ENCODE measurements at places on chromosomes 11 and 22.

DNA sequence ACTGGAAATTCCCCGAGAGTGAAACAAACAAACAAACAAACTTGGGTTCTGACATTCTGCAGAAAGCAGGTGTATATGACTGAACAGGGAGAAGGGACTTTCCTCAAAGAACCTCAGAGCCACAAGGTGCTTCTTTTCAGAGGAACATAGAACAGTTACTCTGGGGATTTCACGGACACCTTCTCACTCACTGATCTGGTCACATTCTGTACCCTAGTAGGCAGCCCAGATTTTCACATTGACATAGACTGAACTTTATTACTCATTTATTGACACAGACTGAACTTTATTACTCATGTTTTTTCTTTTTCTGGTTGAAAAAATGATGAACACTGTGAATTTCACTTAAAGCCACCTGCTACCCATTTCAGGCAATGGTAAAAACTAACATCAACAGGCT, 263.0 kb downstream of the OPCML start:
- no peak for DNase-seq

DNA sequence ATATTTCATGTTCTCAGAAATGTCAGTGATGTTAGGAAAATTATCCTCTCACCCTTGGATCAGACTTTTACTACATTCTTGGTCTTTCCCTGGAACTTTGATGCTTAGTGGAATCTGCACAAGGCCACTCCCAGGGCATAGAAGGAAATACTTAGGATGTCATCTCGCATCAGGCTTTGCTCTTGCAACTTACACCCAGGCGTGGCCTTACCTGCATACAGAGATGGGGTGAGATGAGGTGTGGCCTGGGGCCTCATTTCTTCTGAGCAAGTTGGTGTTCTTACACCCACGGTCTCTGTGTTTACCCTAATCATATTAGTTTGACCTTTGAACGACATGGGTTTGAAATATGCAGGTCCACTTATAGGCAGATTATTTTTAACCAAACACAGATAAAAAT, 19.0 kb upstream of the OR52K2 start:
- no peak for DNase-seq

DNA sequence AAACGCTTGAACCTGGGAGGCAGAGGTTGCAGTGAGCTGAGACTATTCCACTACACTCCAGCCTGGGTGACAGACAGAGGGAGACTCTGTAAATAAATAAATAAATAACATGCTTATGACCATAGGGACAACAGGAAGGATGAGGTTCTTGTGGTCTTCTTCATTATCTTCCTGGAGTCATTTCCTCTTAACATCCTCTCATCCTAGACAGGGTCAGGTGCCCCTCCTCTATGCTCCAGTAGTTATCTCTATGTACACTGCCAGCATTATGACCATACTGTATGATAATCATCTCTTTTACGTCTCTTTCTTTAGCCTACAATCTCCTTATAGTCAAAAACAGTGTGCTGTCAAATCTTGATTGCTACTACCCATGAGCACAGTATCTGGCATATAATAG, 17.7 kb downstream of the RAB30 start:
- DNase-seq, result no peak

DNA sequence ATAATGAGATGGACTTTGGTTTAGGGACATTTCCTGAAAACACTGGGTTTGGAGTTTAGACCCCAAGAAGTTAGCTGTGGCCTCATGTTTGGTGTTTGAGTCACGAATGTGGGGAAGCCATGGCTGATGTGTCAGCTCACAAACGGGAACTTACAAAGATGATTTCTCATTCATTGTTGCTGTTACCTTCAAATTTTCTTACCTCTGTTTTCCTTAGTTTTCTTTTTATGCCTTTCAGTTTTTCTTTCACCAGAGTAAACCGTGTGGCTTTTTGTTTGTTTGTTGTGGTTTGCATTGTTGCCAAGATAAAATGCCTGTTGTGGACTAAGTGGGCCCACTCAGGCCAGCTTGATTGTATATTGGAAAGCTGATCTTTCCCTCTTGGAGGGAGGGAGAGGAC, 89.1 kb downstream of the SWAP70 start:
- DNase-seq, result no peak

DNA sequence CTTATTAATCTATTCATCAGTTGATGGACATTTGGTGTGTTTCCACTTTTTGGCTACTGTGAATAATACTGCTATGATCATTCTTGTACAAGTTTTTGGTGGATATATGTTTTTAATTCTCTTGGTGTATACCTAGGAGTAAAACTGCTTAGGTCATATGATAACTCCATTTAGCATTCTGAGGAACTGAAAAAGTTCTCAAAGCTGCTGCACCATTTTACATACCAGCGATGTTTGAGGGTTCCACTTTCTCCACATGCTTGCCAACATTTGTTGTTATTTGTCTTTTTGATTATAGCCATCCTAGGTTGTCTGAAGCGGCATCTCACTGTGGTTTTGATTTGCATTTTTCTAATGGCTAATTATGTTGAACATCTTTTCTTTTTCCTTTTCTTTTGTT, 4.1 kb upstream of the ACER3 start:
- DNase-seq, result no peak

- no peak for DNase-seq
Observed at GRCh38 chr22:32632512-32633315, 158.1 kb downstream of the FBXO7 start.

DNA sequence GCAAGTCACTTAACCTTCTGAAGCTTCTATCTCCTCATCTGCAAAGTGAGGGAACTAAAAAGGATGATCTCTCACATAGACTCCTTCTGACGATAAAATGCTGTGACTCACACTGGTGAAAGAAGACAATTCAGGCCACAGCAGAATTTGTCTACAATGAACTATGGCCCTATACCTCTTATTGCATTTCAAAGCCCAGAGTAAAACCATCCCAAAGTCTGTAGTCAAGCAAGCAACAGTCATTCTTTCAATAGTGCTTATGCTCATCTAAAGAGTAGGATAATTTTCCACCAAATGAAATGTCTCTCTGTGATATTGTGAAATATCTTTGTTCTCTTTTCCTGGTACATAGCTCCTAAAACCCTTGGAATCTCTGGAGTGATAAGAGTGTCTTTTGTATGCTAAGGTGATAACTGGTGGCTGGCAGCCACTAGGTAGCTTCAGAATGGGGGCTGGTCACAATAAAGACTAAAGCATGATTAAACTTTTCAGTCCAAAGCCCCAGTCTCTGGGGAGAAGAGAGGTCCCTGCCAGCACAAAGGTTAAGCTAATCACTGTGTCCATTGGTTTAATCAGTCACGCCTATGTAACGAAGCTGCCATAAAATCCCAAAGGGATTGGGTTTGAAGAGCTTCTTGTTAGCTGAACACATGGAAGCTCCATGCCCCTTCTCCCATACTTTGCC, 30.8 kb downstream of the SYTL2 start:
- no peak for DNase-seq

DNA sequence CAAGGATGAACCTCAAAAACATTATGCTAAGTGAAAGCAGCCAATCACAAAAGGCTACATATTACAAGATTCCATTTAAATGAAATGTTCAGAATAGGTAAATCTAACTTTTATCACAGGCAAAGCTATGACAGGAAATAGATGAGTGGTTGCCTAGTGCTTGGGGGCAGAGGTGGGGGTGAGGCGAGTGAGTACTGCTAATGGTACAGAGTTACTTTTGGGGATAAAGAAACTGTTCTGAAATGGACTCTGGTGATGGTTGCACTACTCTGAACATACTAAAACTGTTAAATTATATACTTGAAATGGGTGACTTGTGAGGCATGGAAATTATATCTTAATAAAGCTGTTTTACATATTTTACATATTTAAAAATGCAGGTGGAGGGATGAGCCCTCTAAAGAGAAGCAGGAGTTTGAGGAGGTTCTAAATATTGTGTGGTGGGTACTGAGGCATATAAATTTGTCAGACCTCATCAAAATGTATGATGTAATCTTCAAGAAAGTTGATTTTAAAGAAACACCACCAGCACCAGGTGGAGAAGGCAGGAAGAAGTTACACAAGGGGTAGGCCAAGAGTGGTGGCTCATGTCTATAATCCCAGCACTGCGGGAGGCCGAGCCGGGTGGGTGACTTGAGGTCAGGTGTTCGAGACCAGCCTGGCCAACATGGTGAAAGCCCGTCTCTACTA, 3.6 kb downstream of the SLC43A1 start:
- DNase-seq, result no peak
